ENCODE measurements at places on chromosomes 11 and 22.

DNA sequence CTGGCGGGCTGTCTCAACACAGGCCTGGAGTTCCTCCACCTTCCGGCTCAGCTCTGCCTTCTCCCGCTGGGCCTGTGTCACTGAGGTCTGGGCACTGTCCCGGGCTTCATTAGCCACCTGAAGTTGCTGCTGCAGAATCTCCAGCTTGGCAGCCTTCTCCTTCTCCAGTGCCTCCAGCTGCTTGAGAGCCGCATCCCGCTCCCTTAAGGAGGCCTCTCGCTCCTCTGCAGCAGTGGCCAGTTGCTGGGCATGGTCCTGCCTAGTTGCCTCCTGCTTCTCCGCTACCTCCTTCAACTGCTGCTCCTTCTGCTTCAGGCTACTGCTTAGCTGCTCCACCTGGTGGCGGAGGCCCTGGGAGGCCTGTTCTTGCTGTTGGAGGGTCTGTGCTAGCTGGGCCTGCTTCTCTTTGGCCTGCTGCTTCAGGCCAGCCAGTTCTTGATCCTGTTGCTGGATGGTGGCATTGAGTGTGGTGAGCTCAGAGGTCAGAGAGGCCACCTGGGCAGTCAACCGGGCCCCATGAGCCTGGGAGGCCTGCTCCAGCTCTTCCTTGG, 16.9 kb downstream of the IL18BP start:
- DNase-seq = no peak

DNA sequence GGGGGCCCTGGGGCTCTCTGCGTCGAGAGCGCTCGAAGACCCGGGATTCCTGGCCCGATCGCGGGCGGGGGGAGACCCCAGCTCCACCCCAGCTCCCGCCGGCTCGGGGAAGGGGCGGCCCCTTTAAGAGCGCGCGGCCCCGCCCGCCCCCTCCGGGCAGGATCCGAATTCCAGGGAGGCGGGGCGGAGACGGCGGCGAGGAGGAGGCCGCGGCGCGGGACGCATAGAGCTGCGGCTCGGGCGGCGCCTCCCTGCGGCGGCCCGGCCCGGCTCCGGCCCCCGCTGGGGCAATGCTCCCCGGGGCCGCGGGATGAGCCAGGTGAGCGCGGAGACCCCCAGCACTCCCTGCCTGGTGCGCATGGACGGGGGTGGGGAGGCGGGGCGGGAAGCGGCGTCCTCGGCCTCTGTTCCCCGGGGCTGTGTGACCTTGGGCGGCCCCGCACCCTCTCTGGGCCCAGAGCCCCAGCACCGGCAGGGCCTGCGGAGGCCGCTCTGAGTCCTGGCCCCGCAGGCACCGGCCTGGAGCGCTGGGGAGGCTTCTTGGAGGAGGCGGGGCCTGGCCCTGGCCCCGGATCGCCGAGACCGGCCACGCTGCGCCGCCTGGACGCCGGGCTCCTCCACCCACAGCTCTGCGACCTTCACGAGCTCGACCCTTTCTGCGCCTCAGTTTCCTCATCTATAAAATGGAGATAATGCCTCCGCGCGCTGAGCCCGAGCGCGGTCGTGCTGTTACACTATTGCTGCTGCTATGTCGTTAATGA, 565 bp downstream of the GAS2L1 start:
- DNase-seq = no peak

- no peak for DNase-seq
Observed at GRCh38 chr11:67564230-67564629, 19.4 kb upstream of the GSTP1 start.

DNA sequence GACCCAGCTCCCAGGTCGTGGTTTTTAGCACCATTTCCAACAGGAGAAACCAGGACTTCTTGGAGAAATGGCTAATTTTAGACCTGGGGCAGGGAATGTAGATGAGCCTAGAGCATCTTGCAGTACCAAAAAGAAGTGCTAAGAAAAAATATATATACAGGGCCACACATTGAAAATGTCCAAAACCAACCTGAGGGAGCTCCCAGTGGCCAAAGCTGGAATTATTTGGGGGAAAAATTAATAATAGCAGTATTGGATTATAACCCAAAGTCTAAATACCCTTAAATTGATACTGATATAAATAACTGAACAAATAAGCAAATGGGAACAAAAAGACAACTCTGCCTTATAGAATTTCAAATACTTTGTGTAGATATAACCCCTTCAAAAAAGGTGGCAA, 108.0 kb downstream of the PARVA start:
- DNase-seq = no peak

GRCh38 chr22:41833369-41834004, 582 bp downstream of the SREBF2 start:
- DNase-seq = no peak

DNA sequence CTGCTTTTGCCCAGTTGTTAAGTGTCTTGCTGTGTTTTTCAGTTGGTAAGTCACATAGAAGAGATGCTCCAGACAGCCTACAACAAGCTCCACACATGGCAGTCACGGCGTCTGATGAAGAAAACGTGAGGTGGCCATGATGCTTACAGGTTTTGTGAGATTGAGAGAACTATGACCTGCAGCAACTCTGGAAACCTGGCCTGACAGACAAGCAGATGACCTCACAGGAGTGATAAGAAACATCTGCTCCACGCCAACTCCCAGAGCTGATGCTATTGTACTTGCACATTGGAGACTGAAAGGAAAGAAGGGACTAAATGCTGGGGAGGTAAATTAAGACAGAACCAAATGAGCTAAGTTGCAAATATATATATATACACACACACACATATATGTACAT, 28.6 kb upstream of the LDHA start:
- no peak for DNase-seq

GRCh38 chr22:49271831-49272230, 555.8 kb downstream of the BRD1 start:
- DNase-seq = no peak

DNA sequence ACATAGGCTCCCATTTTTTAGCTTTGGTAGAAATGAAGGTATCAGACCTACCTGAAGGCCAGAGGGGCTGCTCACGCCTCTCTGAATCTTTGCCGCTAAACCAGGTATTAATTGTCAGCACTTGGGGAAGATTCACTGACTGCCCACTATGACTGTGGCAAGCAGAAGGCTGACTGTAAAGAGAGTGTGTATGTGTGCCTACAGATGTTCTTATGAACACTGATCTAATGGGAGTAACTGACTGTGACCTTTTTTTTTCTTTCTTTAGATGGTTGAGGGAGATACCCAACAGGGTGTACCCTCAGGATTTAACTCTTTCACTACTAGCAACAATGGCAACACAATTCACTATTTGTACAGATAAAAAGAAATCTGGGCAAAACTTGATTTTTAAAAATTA, at the start of gene RAG2:
TSS of gene RAG2 (minus strand) at position 186 of the 400 bp plus-strand sequence. CDS start 4,068 bp downstream, outside the sequence.
- DNase-seq = no peak

DNA sequence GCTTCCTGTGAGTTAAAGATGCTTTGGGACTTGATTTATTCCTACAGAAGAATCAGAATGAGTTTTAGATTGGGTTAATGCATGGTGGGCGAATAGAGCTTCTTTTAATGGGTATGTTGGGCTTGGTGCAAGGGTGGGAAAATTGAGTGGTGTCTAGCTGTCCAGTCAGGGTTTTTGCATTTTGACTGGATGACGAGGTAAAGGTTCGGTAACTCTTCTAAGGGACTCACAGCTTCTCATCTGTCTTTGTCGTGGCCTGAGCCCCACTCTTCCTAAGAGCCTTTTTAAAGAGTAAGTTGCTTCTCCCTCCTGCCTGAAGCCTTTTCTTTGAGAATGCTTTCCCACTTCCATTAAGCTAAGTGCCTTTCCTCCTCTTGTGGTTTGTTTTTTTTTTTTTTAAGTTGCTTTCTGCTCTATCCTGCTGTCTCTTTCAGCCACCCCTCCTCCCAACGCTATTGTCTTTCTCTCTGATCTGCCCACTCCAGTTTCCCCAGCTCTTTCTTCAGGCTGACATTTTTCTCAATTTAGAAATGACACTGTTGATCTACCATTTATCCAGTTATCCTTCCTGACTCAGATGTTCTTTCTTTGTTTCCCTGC, 1.1 kb downstream of the DPF2 start:
- no peak for DNase-seq

GRCh38 chr11:118186346-118187107, 10.1 kb upstream of the SCN2B start:
- no peak for DNase-seq

DNA sequence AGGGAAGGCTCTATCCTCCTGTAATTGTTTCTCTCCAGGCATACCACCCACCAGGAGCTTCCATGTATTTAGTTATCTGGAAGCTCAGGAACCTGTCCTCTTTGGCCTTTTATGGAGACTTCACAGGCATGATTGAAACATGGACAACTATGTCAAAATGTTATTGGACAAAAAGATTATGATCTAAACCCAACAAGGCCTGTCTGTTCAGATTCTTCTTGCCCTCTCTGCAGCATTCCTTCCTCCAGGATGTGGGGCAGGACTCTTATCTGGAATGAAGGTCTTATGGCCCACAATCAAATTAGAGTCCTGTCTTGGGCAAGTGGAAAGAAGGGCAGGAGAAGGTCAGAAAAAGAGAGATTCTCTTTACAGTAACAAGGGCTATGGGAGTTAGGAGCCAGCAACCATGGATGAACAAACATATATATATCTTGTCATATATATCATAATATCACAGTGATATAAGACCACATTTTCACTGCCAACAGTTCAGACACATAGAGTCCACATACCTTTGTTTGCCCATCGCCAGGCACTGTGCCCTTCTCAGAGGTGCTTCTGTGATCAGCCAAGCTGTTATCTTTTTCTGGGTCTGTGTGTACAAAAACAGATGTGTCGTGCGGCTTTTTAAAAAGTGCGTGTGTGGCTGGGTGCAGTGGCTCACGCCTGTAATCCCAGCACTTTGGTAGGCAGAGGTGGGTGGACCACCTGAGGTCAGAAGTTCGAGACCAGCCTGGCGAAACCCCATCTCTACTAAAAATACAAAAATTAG, 42.5 kb upstream of the SUSD2 start:
- no peak for DNase-seq

DNA sequence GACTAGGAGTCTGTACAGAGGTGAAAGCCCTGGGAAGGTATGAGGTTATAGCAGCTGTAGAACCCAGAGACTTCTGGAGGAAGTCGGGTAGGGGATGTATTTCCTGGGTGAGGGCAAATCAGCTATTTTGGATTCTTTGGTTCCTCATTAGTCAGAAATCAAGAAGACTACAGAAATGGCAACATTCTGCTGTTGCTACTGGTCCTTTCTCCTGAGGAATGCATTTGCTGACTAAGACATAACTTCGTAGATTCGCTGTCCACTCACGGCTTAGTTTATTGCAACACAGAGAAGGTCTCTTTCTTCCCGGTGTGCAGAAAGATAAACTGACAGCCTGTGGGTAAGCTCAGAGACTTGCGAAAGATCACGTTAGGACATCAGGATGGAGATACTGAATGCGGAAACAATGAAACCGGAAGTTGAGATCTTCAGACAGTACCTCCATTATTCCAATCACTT, 25.3 kb upstream of the SESN3 start:
- no peak for DNase-seq

- no peak for DNase-seq
Observed at GRCh38 chr22:29259253-29259899, 8.4 kb downstream of the RHBDD3 start.

DNA sequence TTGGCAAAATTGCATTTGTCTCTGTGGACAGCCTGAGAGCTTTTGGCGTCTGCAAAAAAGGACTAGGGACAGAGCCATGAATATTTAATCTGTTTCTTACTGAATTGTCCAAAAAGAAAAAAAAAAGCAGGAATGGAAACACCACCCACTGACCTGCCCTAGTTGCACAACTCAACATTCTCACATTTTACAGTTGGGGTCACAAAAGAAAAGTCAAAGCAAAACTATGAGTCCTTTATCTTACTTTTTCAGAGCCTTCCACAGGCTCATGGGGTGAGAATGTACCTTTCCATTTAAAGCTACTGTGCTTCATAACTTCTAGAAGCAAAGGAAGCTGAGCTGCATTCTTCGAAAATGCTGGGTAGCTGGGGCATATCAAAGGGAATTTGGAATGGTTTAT, 225.7 kb downstream of the FAM76B start:
- DNase-seq = no peak

DNA sequence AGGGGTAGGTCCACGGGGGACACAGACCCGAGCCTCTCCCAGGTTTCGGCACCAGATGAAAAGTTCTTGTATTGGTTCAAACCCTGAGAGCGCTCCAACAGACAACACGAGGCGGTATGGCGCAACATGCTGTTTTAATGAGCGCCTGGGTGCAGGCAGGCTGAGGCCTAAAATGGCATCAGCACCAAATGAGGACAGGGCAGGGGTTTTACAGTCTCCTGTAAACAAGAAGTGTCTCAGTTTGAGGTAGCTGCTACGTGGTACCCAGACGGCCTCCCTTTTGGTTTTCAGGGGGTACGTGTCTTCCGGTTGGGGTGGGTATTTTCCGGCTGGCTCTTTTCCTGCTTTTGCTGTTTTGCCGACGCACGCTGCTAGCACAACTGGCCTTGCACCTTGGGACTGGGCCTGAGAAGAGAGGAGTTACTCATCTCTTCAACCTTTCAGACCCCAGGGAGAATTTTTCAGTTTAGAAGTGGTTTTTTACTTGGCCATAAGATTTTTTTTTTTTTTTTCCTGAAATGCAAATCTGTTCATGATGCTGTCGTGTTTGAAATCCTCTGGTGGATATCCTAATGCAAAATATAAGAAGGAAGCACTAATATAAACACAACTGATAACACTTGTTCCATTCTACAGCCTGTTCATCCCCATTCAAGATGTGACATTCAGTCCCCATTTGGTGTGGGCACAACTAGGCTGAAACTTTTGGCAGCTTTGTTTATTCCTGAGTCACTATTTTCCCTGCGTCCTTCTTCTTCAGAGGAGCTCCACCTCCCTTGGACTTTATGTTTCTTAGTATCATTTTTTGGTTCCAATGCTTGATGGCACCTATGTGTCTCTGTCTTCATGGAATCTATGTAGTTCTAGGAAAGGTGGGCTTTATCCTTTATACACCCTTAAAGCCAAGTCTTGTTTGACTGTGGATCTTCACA, 6.5 kb downstream of the PPFIBP2 start:
- no peak for DNase-seq
